ENCODE measurements at places on chromosomes 3 and 15.

GRCh38 chr15:80659375-80659774, 35.7 kb upstream of the ABHD17C start:
- DNase-seq = no peak

GRCh38 chr15:84992157-84992944, 10.7 kb downstream of the PDE8A start:
- DNase-seq = peak; percentile 58

DNA sequence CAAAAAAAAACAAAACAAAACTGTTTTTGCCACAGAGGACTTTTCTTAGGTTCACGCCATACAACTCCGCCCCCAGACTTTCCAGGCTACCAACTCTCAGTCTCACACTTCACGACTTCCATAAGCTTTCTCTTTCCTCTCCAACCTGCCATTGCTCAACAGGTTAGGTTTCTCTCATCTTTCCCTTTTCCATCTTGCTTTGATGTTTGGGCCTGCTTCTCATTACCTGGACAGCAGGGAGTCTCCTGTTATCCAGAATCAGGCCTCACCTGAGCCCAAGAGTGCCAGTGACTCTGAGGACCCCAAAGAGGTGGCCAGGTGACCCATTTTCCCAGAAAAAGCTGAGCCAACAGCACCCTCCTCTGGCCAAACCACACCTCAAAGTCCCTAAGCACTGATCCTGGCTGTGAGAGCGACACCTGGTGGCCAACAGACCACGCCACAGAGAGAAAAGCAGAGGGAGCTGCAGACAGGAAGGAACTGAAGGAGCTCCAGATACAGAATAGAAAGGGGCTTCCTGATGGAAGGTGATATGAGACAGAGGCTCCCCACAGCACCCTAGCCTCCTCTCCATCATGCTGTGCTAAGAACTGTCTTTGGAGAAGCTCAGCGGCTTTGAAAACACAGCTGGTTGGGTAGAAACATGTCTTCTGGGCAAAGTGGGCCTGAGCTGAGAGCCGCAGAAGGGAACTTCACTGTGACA, 4.0 kb downstream of the CCDC51 start:
- DNase-seq = peak; percentile 80

GRCh38 chr15:56871867-56872266, 46.6 kb upstream of the TCF12 start:
- DNase-seq = no peak

DNA sequence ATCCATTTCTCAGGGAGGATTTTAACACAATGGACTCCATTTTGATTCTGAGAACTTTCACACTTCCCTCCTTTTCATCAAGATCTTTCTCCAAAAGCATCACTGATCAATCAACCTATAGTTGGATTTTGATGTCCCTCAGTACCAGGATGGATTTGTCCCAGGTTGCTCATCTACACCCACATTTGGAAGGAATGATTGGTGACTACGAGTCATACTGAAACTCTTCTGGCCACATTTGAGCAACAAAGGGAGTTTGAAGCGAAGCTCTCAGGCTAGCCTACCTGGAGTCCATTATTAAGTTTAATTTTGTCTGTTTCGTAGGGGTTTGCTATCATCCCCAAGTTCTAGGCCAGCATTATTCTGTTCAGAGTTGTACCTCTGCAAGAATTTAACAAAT, 31.3 kb upstream of the ATP8B4 start:
- no peak for DNase-seq

All from fibroblast of skin of scalp (primary cell).